Hepatocyte (in vitro differentiated cells): ENCODE measurements at places on chromosomes 6 and 20. TPM values are rescaled to one million over a fixed set of nuclear protein-coding genes. Genes with fewer than 3 reads are reported as not detected.

TENT5A gene
- total RNA-seq, result 87.4 and 101 TPM in 2 replicates

DNA sequence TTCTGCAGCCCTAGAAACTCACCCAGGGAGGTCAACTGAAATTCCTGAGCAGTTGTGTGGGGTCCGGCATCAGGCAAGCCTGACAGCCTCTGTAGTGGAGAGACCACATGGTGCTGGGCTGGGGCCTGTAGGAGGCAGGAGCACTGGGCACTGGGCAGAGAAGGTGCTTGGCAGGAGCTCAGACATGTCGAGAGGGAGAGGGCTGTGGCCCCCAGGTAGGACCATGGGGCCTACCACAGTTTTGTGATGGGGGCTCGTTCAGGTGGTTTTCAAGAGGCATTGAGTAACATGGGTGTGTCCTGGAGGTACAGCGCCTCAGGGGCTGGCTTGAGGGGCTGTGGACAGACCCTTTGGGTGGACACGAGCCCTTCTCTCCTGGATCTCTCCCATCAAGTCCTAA, 15.9 kb downstream of the SLC22A23 start:
- DNase-seq, result no peak

DNA sequence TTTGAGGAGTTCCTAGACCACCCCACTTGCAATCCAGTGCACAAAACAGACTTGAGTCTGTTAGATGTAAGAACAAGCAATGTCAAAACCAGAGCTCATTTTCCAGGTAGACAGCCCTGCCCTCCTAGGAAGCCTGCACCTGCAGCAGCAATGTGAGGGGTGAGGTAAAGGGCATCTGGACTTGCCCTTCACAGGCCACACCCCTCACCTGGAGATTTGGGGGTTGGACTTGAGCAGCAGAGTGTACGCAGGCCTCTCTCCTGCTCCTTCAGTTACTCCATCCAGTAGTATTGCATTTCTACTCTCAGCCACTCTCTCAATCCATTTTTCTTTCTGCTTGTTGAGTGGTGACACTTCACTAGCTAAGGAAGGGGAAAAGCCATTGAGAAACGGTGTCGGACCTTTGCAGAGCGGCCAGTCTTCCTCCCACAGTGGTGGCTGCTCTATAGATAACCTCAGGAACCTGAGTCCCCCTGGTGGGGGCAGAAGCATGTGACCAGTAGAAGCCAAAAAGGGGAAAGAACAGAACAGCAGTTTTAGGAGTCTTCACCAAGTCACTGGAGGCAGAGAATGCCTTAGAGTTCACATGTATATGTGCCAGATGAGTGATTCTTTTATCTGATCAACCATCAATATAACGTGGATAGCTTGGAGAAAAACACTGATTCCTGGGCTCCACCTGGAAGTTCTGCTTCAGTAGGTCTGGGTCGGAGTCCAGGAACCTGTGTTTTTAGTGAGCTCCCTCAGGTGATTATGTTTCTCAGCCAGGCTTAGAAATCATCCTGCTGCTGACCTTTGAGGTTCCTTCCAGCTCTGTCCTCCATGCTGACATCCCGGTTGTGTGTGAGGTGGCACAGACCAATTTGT, 28.0 kb downstream of the ARFGEF2 start:
- no peak for DNase-seq

GRCh38 chr20:19725373-19725772, 32.7 kb upstream of the RIN2 start:
- DNase-seq, result no peak

- peak; percentile 58 for DNase-seq
Measured at GRCh38 chr6:107116328-107116892, 1.1 kb upstream of the BEND3 start.

GRCh38 chr6:3471286-3471685, 14.4 kb upstream of the SLC22A23 start:
- no peak for DNase-seq

DNA sequence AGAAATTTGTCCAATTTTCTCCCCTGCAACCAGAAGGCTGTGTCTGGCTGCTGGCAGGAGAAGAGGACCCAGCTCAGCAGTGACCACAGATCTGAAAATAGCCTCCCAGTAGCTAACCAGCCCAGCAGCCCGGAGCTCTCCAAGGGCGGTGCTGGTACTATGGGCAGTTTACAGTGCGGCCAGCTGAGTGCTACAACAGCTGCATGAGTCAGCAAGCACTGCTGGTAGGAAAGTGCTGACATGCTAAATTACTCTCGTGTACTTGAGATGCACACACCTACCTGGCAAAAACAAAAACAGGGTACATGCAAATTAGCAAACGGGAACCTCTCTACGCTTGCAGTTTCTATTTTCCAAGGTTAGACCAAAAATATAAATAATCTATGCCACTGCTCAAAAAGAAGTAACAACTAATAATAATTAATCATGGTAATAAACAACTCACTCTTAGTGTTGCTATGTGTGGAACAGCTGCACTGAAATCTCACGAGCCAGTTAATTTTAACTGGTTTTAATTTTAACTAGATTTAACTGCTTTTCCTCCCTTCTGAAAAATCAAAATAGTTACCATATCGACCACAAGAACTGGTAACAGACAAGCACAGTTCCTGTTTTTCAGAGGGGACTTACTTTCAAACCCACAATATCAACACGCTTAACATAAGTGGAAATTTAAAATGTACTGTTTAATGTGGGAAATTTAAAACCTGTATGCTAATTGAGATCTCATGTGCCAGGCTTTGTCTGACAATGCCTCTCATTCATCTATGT, 10.8 kb downstream of the BACH2 start:
- DNase-seq, result peak; percentile 91

DNA sequence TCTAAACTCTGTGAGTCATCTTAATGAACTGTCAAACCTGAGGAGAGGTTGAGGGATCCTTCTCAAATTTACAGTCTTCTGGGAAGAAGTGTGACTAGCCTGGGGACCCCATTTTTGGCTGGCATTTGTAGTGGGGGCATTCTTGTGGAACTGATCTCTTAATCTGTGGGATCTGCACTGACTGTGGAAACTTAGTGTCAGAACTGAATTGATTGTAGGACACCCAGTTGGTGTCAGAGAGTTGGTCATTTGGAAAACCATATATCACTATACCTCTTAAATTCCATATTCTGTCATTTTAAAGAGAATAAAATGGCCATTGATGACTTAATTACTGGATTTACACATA, 48.3 kb downstream of the LAMA4 start:
- DNase-seq, result no peak

DNA sequence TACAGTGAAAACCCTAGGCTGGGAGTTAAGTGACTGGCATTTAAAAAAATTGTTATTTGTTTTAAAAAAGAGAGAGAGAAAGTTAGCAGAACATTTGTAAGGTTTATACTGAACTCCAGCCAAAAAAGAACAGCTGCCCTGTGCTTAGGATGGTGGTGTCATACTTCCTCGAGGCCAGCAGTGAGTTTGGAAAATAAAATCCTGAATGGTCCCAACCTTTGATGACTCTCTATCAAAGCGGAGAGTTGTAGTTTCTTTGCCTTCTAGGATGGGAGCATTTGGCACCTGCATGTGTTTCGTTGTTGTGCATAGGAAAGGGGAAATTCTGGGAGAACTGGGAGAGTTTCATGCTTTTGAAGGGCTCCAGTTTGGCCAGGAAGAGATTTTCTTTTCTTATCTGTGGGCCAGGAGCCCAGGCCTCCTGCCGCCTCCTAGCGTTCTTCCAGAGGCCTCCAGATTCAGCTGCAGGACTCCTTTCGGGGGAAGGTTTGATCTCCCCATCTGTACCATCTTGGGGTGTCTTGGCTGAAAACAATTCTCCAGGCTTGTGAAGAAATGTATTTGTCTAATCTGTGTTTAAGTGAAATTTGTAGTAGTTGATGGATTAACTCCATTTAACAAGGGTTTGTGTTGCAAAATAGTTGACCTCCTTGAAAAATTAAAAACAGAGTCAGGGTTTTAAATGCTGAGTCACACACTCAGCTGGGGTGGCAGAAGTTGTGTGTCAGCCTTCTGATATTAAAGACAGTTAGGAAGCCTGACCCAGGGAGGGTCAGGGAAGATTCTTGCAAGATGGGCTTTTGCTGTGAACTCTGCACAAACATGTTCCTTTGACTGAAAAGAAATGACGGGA, 63.4 kb downstream of the TXNDC5 start:
- DNase-seq, result no peak

DNA sequence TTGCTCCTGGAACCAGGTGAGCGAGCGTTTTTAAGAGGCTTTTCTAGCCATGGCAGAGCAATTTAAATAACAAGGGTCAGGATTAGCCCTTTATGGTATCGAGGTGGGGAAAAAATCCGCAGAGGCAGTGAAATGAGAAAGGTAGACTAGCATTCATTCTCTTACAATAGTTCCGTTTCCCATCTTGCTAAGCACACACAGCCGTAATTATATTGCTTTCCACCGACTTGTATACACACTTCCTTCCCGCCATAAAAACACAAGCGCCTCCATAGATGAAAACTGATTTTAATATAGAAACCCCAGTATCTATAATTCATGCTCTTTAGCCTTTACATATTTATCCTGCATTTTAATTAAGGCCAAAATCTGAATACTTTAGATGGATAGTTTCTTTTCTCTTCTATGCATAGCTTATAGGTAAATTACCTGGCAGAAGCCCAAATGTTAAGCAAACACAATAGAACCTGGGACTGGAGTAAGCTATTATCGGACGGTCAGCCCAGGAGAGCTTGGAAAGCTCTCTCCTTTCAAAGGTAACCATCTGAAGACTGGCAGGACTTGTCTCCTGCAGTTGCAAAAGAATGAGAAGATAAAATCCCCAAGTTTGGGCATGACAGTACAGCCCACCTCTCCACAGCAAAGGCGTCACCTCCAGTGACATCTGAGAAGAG, 90.9 kb upstream of the MC3R start:
- no peak for DNase-seq

DNA sequence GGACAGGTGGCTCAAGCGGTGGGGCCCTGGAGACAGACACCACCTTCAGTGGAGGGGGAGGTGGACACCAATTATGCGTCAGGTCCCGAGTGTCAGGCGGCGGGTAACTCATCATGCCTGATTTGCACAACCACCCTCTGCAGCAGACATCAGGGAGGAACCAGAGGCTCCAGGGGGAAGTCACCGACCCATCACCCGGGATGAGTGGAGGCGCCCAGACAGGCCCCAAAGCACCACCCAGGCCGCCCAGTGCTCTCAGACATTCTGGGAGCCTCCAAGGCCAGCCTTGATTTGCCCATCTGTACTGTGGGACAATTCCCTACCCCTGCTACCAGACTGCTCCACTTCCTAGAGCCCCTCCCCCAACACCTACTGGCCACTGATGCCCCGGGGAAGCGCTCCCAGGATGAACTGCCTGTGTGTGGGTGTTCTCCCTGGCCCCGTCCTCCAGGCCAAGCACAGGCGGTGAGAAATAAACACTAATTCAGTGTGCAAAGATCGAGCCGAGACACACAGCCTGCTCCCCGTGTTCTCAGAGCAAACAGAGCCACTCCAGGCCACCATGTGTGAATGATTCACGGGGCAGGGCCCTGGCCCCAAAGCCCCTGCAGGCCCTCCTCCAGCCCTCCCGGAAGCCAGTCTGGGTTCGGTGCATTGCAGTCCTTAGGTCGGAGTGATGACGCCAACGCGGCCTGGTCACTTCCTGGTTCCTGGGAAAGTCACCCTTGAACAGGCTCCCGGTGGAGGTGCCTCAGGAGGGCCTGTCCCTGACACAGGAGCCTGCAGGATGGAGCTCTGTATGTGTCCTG, 107.2 kb downstream of the ASXL1 start:
- peak; percentile 94 for DNase-seq

GRCh38 chr6:16464045-16464444, 225.7 kb downstream of the GMPR start:
- no peak for DNase-seq
